ENCODE measurements at places on chromosomes 11 and 22.

- DNase-seq: no peak
These were observed 10.7 kb upstream of the CD5 start for GRCh38 chr11:61091373-61092279.

- no peak for DNase-seq
These were observed 110.5 kb downstream of the KCNQ1 start for GRCh38 chr11:2555336-2555735.

DNA sequence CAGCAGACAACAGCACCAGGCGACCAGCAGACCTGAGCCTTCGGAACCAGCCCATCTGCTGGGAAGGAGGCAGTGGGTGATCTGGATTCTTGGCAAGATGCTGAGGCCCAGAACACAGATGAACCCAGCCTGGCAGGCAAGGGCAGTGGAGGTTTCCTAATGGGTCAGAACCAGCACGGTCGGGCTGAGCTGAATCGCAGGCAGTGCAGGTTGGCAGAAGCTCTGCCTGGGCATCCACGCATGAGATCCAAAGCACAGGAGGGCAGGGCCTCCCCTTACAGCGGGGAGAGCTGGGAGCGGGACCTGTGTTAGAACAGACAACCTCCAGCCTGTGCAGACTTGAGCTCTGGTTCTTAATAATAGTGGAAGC, 47.5 kb downstream of the DSCAML1 start:
- DNase-seq: no peak

DNA sequence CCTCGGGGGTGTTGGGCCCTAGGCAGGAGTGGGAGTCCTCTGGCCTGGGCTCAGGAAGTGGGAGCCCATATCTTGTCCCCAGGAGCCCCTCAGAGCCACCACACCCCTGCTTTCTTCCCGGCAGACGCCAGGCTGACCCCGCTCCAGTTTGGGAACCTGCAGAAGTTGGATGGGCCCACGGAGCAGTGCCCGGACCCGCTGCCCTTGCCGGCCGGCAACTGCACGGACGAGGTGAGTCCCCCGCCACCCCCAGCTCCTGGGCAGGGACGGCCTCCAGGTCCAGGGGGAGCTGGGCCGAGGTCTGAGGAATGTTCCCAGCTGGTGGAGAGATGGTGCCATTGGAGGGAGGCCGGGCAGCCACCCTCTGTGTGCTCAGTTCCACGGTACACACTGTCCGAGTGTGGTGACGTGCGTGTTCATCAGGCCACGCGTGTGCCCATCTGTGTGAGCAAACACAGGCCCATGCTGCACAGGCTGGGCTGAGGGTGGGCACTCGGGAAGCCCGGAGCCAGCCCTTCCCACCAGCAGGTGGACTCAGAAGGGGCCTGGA, 4.8 kb downstream of the MUC5B start:
- no peak for DNase-seq

Data from stimulated activated naive CD4-positive, alpha-beta T cell (primary cell).